Activated T-cell treated with anti-CD3 and anti-CD28 coated beads for 24 hours (primary cell): ENCODE measurements at places on chromosomes 7 and 10.
A peak's percentile ranks its signal among the peaks of the same experiment; 100 is the strongest.

DNA sequence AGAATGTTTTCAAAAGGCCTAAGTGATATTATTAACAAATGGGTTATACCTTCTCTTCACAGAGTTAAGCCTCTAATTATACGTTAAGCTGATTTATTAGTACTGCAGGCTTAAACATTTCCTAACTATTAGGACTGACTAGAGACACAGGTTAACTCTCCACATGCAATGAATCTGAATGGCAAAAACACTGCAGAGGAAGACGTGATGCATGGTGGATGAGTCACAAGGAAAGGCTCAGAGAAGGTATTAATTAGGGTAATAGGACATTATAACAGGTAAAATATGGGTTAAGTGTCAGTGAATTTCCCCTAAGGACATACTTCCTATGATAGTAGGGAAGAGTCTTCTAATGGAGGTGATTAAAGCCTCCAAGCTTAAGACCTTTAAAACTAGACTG is 24.7 kb upstream of the SEM1 start:
- no peak for DNase-seq

DNA sequence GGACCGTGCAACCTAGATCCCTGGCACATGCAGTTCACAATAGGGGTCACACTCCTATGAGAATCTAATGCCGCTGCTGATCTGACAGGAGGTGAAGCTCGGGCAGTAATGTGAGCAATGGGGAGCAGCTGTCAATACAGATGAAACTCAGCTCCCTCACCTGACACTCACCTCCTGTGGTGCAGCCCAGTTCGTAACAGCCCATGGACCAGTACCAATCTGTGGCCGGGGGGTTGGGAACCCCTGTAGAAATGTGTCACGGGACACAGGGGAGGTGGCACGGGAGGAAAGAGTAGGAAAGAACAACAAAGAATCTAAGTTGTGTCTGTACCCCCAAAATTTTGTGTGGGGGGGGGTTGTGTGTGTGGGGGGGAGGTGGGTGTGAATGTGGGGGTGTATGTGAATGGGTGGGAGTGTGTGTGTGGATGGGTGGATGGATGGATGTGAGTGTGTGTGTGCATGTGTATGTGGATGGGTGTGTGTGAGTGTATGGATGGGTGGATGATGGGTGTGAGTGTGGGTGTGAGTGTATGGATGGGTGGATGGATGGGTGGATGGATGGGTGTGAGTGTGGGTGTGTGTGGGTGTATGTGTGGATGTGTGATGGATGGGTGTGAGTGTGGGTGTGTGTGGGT is 33.1 kb downstream of the SFMBT2 start:
- no peak for DNase-seq

DNA sequence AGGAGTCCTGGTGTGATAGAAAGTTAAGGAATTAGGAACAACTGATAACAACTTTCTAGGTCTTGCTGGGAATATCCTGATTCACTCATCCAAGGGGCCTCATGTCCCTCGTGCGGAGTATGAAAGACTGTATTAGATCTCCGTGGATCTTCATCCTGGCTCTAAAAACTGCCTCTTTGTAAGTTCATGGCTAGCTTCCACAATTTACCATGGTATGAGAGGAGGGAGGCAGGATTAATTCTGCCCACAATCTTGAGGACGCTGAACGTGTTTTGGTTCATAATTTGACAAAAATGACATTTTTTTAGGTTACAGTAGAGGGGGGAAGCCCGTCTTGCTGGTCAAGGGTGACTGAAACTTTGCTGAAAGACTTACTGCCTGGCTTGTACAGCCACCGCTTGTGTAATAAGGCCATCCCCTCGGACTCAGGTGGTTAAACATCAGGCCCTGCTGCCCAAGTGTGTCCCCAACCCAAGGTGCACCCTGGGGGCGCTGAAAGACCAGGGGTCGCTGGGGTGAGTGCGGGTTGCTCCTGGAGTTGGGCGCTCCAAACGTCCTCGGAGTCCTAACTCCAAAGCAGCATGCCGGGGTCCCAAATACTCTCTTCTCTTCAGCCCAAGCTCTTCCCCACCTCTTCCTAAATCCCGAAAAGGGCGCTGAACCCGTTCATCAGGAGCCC is 733 bp downstream of the HIBADH start:
- DNase-seq: peak; percentile 9

DNA sequence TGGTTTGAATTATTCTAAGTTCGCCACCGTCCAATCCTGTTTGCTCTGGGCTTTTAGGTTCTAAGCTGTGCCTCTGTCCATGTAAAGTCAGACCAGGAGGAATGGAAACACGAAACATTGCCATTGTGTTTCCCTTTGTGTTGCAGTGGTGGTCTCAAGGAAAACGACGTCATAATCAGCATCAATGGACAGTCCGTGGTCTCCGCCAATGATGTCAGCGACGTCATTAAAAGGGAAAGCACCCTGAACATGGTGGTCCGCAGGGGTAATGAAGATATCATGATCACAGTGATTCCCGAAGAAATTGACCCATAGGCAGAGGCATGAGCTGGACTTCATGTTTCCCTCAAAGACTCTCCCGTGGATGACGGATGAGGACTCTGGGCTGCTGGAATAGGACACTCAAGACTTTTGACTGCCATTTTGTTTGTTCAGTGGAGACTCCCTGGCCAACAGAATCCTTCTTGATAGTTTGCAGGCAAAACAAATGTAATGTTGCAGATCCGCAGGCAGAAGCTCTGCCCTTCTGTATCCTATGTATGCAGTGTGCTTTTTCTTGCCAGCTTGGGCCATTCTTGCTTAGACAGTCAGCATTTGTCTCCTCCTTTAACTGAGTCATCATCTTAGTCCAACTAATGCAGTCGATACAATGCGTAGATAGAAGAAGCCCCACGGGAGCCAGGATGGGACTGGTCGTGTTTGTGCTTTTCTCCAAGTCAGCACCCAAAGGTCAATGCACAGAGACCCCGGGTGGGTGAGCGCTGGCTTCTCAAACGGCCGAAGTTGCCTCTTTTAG is 46.3 kb upstream of the DMBT1 start:
- no peak for DNase-seq

- no peak for DNase-seq
These were observed 867.3 kb upstream of the AUTS2 start for GRCh38 chr7:68730964-68731363.
